ENCODE measurements at places on chromosomes 2 and 18.
A peak's percentile ranks its signal among the peaks of the same experiment; 100 is the strongest.

- no peak for DNase-seq
Measured at GRCh38 chr2:22209545-22209944, 1085.8 kb downstream of the TDRD15 start.

DNA sequence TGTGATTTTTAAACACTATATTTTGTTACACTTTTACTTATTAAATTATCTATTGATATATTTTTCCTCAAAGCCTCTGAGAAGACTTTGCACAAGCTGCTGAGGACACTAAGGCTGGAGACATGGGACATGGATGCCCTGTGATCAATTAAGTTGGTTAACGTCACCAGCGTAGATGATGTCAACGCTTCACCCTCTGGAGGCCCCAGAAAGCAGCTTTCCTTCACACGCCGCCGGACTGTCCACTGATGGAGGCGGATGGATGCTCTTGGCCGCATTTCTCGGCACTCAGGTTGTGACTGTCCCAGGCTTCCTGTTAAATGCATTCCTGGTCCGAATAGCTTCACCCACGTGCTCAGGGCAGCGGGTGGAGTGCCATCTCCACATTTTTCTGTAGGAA lies 247.5 kb downstream of the VAPA start:
- DNase-seq: no peak

- DNase-seq: no peak
Measured at GRCh38 chr18:10047237-10047636, 133.4 kb downstream of the VAPA start.

- DNase-seq: no peak
Measured at GRCh38 chr2:165448406-165448805, 21.1 kb upstream of the CSRNP3 start.

GRCh38 chr2:213150315-213151097 lies 906 bp downstream of the IKZF2 start:
- peak; percentile 9 for DNase-seq

GRCh38 chr2:132623096-132623839 lies 46.7 kb downstream of the LYPD1 start:
- DNase-seq: no peak

DNA sequence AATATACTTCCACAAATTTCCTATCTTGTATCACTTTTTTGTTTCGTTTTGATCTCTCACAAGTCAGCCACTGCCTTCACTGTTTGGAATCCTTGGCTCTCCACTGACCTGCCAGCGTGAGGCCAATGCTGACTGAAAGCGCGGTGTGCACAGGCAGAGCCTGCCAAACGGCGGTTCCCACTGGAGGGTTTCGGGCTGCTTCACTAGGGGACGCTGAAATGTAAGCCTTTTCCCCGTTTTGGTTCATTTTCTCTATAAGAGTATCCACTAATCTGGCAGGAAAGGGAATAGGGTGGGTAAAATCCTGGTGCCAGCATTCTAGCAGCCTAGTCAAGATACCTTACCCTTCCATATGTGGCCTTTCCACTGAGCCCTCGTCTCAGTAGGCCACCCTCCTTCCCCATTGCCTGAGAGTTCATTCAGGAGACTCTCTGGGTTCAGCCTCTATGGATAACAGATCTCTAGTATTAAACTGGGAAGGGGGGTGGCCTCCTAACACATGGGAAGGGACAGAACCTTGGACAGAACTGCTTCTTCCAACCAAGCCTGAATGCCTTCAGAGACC lies 91.5 kb downstream of the DYM start:
- no peak for DNase-seq
